ENCODE measurements at places on chromosomes 4 and X.

DNA sequence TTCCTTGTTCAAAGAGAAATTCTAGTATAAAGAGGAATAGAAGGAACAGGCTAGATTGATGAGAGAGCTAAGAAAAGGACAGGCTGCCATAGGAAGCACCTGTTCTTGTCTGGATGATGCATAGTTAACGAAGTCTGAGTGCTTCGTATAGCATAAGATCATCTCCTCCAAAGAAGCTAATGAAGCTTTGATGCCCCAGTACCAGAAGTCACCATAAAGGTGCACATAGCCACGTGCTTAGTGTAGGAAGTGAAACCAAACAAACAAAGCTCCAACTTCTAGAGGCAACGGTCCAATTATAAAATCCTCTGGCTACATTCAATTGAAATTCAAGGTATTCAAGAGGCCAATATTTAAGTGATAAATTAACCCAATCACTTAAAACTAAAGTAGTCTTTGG is 31.0 kb downstream of the AFAP1 start:
- H3K4me3 ChIP-seq = no peak overlapping the region
- H3K27me3 ChIP-seq = peaks cover 9% of the 10 kb centered on the region
- DNase-seq = no peak
- no peaks in the 10 kb centered on the region for H3K4me1 ChIP-seq

DNA sequence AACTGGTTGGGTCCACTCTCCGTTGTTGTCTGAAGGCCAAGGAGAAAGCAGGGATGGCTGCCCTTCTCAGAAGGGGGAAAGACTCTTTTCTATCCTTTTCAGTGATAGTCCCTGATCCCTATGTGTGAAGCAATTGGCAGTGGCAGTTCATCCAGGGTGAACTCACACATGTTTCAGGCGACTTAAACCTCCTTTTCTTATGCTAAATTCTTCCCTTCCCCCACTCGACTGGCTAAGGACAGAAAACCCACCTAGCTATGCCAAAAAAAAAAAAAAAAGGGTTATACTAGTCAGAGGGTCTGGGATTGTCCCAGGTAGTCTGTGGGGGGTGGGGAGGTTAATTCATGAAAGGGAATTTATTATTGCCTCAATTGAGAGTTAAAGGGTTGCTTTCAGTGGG is 12.2 kb upstream of the ZNF280C start:
- peaks cover 9% of the 10 kb centered on the region for H3K27me3 ChIP-seq
- no peak for DNase-seq
- H3K27ac ChIP-seq = no peak overlapping the region
- no peak overlapping the region for H3K4me3 ChIP-seq
- H3K36me3 ChIP-seq = no peaks in the 10 kb centered on the region

GRCh38 chr4:40323866-40324265 is 11.3 kb upstream of the CHRNA9 start:
- H3K4me1 ChIP-seq = peaks cover 2% of the 10 kb centered on the region
- no peak overlapping the region for H3K27ac ChIP-seq

- H3K36me3 ChIP-seq = no peaks in the 10 kb centered on the region
- no peaks in the 10 kb centered on the region for H3K27me3 ChIP-seq
- no peak for DNase-seq
- H3K4me1 ChIP-seq = no peaks in the 10 kb centered on the region
These were observed 181.8 kb upstream of the POF1B start for GRCh38 chrX:85561231-85561630.

DNA sequence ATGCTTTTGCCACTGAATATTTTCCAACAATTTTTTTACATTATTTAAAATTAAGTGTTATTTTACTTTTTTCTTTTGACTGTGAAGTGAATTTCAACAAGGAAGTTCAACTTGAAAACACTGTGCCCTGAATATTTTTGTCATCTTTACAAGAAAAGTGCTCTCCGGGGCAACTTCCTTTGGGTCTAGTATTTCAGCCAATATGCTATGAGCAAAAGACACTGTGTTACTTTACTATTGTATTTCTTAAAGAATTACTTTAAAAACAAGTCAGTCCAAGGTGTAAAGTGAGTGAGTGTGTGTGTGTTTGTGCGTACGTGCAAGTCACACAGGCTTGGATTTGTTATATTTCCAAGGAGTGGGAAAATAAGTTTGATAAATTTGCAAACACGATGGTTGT is 7.6 kb upstream of the USP53 start:
- no peak overlapping the region for H3K4me3 ChIP-seq
- peaks cover 6% of the 10 kb centered on the region for H3K4me1 ChIP-seq
- no peak overlapping the region for H3K27ac ChIP-seq
- DNase-seq = no peak

- H3K27ac ChIP-seq = no peak overlapping the region
- H3K4me3 ChIP-seq = no peak overlapping the region
- H3K27me3 ChIP-seq = peaks cover 4% of the 10 kb centered on the region
- H3K4me1 ChIP-seq = no peaks in the 10 kb centered on the region
These were observed 13.5 kb downstream of the TIMP1 start for GRCh38 chrX:47595716-47596251.

GRCh38 chr4:184448821-184449220 is 25.5 kb downstream of the IRF2 start:
- H3K36me3 ChIP-seq = peaks cover 12% of the 10 kb centered on the region
- peak overlapping the region; percentile 89 for H3K27ac ChIP-seq
- DNase-seq = no peak
- H3K4me3 ChIP-seq = peak overlapping the region; percentile 69
- H3K27me3 ChIP-seq = no peaks in the 10 kb centered on the region

- no peaks in the 10 kb centered on the region for H3K36me3 ChIP-seq
- DNase-seq = no peak
- H3K4me1 ChIP-seq = peaks cover 13% of the 10 kb centered on the region
- peaks cover 6% of the 10 kb centered on the region for H3K27me3 ChIP-seq
- H3K27ac ChIP-seq = no peak overlapping the region
These were observed 29.5 kb downstream of the SRPX2 start for GRCh38 chrX:100673397-100673953.

DNA sequence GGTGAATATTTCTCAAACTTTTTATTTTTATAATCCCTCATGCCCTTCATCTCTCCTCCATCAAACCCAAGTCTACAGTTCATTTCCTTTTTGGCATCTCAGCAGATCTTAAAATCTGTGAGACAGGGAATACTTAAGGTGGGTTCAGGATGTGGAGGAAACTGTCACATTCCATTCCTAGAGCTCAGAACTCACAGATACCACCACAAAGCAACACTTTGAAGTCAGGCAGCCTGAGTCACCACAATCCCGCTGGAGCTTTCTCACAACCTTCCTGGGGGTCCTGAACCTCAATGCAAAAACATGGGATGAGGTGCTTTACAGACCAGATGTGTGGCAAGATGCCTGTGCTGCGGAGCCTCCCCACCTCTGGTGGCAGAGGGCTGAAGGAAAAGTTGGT is 63.2 kb downstream of the HHIP start:
- no peak for DNase-seq
- no peak overlapping the region for H3K4me3 ChIP-seq
- no peak overlapping the region for H3K27ac ChIP-seq
- H3K4me1 ChIP-seq = no peaks in the 10 kb centered on the region

DNA sequence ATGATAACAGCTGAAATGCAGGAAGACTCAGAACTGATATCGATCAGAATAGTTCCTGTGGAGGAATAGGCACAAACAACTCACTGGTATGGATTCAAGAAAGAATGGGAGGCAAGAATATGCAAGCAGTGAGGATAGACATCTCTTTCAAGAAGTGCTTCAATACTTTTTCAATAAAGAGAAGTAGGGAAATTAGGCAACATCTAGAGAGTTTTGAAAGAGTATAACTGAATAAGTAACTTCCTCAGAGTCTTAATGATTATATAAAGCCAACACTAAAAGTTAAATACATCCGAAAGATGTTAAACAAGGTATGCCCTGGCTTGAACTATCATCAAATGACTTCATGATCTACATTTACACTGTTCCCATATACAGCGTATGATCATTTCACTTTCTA is 1443.0 kb downstream of the PCDH7 start:
- H3K36me3 ChIP-seq = no peaks in the 10 kb centered on the region
- no peaks in the 10 kb centered on the region for H3K4me1 ChIP-seq
- DNase-seq = no peak
- H3K27ac ChIP-seq = no peak overlapping the region

DNA sequence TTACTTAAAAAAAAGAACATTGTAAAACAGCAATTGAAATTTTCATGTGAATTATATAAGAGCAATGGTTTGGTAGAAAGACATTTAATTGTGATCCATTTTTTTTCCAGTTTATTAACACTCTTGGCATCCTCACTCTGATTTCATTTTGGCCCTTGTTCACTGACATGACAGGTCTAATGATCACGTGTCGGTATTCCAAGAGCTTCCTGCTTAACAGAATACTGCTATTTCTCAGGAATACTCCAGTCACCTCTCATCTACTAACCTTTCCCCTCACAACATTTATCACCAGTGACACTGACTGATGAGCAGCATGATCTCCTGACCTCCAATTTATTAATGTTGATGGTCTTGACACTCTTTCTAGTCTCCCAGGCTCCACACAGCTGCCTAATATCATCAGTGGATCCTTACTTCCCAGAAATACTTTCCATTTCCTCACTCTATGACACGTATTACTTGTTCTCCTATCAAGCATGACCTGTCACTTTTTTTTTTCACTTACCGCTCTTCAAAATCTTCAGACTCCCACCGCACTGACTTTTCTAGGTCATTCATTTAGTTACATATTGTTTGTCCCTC is 847.8 kb upstream of the SLIT2 start:
- no peak for DNase-seq
- no peak overlapping the region for H3K27ac ChIP-seq
- H3K36me3 ChIP-seq = no peaks in the 10 kb centered on the region
- H3K4me3 ChIP-seq = no peak overlapping the region
- H3K27me3 ChIP-seq = no peaks in the 10 kb centered on the region

DNA sequence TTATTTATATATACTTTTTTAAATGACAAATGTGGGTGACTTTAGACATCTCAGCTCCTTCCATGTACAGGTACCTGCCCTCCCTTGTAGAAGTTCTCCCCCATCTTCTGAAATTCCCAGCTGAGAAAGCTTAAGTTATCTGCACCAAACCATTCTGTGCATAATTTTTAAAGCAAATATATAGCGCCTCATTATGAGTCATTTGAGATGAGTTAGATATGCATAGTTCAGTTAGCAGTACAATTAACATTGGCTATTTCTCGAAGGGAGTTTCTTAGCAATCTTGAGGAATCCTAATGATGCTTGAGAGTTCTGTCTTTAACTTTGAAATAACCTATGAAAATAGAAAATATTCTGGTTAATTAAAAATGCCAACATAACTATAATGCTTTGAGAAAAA is 19.4 kb upstream of the UFSP2 start:
- peaks cover 6% of the 10 kb centered on the region for H3K27me3 ChIP-seq
- H3K27ac ChIP-seq = no peak overlapping the region
- no peak overlapping the region for H3K4me3 ChIP-seq
- DNase-seq = no peak

DNA sequence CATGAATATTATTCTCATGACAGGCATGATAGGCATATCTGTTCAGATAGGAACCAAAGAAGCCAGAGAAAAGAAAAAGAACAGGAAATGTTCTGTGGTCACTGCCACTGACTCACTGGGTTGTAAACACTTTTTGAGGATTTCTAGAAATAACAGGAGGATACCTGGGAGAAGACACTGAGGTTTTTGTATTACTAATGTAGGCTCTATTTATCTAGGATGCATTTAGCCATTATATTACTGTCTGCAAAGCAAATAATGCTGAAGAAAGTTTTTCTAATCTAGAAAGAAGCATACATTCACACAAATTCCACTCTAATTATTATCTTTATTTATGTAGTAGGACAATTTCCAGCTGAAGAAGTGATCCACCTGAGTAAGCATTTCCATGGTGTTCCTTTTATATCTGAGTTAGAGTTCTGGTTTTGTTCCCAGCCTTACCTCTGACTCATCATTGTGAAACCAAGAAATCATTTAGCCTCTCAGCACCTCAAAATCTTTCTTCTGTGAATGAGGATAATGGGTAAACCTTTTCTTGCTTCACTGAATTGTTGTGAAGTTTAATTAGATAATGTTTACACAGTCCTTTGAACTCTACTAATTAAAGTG is 40.2 kb upstream of the EPGN start:
- H3K4me1 ChIP-seq = no peaks in the 10 kb centered on the region
- no peak for DNase-seq
- no peak overlapping the region for H3K4me3 ChIP-seq
- no peaks in the 10 kb centered on the region for H3K36me3 ChIP-seq
- no peak overlapping the region for H3K27ac ChIP-seq

DNA sequence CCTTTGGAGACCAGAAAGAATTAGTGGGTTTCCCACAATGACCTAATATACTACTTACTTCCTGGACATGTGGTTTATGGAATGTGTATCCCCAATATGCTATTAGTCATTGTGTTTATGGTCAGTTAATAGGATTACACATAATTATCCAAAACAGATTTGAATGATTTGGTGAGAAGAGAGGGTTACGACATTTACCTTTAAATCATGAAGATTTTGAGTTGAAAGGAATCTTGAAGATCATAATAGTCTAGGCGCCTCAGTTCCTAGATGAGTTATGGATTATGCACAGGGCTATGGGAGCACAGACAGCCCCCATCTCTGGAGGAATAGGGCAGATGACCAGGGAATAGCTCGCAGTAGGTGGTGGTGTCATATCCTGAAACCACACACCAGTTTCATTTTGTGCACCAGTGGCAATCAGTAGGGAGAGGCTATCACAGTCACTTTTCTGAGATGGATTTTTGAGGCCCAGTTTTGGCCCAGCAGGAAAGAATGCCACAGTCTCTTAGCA is 61.3 kb downstream of the SEPTIN11 start:
- no peak overlapping the region for H3K27ac ChIP-seq
- no peak overlapping the region for H3K4me3 ChIP-seq
- DNase-seq = no peak
- peaks cover 14% of the 10 kb centered on the region for H3K4me1 ChIP-seq
- H3K27me3 ChIP-seq = no peaks in the 10 kb centered on the region

DNA sequence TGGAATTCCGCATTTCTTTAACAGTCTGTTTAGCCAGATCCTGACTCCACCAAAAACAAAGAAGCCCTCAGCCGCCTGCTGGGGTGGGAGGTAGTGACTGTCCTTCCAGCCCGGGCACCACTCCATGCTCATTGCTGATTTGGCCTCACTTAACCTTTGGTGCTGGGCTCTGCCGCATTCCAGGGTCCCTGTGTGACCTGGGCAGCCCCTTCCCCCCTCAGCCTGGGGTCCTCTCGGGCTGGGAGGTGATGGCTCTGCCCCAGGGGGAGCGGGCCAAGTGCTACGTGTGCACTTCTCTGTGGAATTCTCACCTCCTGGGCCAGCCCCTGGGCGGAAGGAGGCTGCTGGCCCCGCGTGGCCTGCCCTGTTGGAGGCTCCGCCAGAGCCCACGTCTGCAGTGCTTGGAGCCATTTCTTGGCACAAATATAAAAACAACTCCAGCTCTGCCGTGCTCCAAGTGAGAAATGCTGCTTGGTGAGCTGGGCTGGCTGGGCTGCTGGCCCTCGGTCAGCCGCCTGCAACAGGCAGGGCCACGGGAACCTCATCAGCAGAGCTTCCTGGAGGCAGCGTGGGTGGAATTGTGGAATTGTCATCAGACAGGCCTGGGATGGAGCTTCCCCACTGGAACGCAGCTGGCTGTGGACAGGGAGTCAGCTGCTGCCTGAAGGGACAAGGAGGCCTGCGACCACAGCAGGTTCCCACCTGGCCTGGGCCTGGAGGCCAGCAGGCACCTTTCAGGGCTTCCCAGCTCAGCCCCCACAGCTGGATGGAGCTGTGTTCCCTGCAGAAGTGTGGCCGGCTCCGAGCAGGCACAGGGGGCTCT is 66.0 kb downstream of the TRMT44 start:
- H3K27me3 ChIP-seq = peaks cover 10% of the 10 kb centered on the region
- peaks cover 7% of the 10 kb centered on the region for H3K36me3 ChIP-seq
- H3K27ac ChIP-seq = no peak overlapping the region
- DNase-seq = no peak
- no peak overlapping the region for H3K4me3 ChIP-seq

Measured in memory B cell (primary cell).